ENCODE measurements at places on chromosomes 16 and 17.

- peaks cover 31% of the 10 kb centered on the region for H3K36me3 ChIP-seq
- peaks cover 45% of the 10 kb centered on the region for H3K4me1 ChIP-seq
- peak overlapping the region; percentile 93 for H3K27ac ChIP-seq
- peak overlapping the region; percentile 96 for H3K4me3 ChIP-seq
Measured at GRCh38 chr16:58732545-58733247, 1.4 kb downstream of the GOT2 start.

DNA sequence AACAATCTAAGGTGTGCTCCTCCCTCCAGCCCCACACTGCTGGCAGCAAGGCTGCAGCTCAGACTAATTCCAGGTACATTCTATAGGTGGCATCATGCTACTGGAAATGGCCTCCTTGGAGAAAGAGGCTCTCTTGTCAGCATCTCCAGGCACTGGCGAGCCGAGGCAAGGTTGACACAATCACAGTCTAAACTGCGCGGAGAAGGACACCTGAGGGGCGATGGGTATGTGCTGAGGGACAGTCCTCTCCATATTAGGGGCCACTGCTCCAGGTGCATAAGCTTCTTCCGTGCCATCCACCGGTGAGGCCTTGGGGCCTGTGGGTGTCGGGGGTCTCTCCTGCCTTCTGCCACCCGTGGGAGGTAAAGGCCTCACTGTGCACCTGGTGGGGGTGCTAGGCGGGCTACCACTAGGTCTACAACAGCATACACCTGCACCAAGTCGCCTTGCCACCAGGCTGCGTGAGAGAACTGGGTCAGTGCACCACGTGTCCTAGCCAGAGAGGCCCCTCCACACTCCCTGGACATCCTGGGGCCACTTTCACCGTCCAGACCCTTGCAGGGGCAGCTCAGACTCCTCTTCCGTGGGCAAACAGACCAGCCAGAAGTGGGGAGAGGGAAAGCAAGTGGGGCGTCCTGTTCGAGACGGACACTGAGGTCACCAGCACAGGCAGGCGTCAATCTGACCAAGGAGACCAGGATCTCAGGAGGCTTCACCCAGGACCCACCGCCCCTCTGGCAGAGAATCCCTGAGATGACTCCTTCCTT, 12.1 kb upstream of the CBX8 start:
- H3K27me3 ChIP-seq, result peaks cover 61% of the 10 kb centered on the region
- no peak overlapping the region for H3K4me3 ChIP-seq
- H3K36me3 ChIP-seq, result no peaks in the 10 kb centered on the region
- peak; percentile 45 for DNase-seq
- H3K27ac ChIP-seq, result no peak overlapping the region

- H3K27me3 ChIP-seq, result no peaks in the 10 kb centered on the region
- no peak overlapping the region for H3K4me3 ChIP-seq
- peak; percentile 41 for DNase-seq
- peak overlapping the region; percentile 67 for H3K27ac ChIP-seq
- H3K36me3 ChIP-seq, result peaks cover 40% of the 10 kb centered on the region
Measured at GRCh38 chr16:48350736-48351135, 34.5 kb downstream of the SIAH1 start.

DNA sequence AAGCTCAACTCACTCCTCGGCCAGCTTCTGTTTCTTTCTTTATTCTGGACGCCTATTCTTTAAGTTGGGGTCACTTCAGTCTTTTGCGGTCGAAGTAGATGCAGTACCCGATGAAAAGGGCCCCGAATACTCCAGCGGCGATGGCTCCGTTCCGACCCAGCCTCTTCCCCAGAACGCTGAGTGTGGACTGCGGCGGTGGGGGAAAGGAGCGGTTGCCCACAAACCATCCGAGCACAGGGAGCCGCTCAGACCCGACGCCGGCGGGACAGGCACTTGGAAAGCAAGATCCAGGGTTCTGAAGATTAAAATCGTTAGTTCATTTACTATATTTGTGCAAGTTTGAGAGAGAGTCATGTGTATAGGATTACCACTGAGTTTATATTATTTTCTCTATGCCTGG, 22.5 kb downstream of the SLFN12L start:
- no peak overlapping the region for H3K4me3 ChIP-seq
- no peaks in the 10 kb centered on the region for H3K27me3 ChIP-seq
- no peak for DNase-seq
- peaks cover 80% of the 10 kb centered on the region for H3K4me1 ChIP-seq
